ENCODE measurements at places on chromosomes 2 and 18.

DNA sequence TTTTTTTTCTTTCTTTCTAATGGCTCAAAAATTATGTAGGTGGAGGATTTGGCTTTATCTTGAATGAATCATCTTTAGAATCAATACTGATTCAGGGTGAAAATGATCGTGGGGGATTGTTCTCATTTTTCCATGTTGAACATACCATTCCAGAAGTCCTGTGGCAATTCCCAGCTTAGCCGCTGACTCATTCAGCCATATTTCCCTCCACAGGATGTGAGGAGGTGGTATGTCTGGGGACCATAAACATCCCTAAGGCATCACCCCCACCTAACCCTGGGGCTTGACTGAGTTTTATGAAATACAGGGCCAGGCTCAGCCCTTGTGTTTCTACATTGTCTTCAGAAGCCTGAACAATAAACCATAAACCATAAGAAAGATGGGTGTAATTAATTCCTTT lies 92.7 kb upstream of the FN1 start:
- DNase-seq = no peak

- no peak for DNase-seq
These were observed 45.6 kb downstream of the PAIP2B start for GRCh38 chr2:71181316-71181715.

DNA sequence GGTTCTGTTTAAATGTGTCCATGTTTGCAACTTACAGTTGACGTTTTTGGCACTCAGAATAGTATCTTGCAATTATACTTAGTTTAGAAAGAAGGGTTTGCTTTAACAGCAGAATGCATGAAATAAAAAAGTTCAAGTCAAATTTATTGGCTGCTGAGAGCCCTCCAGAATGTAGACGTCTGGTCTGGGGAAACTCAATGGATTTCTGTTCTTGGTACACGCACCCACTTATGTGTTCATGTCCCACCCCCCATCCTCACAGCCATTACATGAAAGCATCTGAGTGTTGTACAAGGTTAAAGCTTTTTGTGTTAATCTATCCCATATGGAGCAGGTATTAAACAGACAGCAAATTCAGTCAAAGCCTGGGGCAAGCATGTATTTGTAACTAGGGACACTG lies 219.5 kb downstream of the SOX11 start:
- DNase-seq = no peak

- DNase-seq = no peak
These were observed 115.7 kb downstream of the DNAH6 start for GRCh38 chr2:84631985-84632384.

- DNase-seq = no peak
These were observed 74.4 kb downstream of the TMEM18 start for GRCh38 chr2:602571-603359.

DNA sequence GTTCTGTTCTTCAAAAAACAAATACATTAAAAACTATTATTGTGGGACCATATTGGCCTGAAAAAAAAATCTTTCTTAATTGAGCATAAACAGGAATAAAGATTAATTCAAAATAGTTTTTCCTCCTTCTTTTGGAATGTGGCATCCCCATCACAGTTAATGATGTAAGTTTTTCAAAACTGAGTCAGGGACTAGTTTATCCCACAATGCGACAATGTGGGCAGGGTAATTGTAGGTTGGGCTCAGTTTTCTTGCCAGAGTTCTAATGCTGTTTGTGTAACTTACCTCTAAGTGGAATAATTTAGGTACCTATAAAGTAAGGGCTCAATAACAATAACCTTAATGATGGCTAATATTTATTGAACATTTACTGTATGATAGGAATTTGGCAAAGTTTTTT lies 82.0 kb downstream of the PMS1 start:
- DNase-seq = no peak

GRCh38 chr2:237577956-237578870 lies 11.8 kb downstream of the PRLH start:
- no peak for DNase-seq

GRCh38 chr2:211435331-211435730 lies 878.9 kb downstream of the CPS1 start:
- DNase-seq = no peak

GRCh38 chr18:68104036-68104435 lies 587.5 kb upstream of the DSEL start:
- no peak for DNase-seq

GRCh38 chr2:164928101-164928673 lies 27.1 kb downstream of the SLC38A11 start:
- no peak for DNase-seq

DNA sequence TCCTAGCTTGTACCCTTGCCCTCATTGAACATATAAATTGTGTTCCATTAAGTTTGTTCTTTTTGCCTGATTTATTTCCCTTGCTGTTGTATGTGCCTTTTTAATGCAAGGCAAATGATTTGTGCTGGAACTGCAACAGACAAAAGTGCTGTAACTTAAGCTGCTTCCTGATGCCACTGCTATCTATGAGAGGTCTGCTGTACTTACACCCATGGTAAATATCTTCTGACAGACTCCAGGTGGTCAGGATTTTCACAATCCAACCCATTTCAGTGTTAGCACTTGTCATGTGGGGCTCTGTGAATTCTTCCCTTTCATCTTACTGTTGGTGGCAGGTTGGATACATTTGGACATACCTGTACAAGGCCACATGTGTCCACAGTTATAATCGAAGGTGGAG lies 63.5 kb downstream of the ARHGAP15 start:
- DNase-seq = peak; percentile 48

- no peak for DNase-seq
These were observed 5.5 kb upstream of the TEX51 start for GRCh38 chr2:126893153-126893552.

DNA sequence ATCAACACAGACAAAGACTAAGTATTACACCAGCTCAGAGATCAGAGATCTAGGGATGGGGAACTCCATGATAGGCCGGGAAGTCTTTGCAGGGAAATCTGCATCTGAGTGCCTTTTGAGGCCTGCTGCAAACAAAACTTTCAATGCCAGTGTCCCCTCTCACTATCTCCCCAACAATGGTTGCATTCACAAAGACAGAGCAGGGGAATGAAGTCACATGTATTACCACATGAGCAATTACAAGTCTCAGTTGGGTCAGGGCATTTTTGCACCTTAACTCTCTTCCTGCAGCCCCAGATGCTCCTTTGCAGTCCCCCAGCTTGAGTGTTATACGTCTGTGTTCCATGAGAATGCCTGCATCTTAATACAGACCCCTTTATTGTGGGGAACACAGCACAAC lies 1.8 kb upstream of the RNF144A start:
- DNase-seq = no peak

DNA sequence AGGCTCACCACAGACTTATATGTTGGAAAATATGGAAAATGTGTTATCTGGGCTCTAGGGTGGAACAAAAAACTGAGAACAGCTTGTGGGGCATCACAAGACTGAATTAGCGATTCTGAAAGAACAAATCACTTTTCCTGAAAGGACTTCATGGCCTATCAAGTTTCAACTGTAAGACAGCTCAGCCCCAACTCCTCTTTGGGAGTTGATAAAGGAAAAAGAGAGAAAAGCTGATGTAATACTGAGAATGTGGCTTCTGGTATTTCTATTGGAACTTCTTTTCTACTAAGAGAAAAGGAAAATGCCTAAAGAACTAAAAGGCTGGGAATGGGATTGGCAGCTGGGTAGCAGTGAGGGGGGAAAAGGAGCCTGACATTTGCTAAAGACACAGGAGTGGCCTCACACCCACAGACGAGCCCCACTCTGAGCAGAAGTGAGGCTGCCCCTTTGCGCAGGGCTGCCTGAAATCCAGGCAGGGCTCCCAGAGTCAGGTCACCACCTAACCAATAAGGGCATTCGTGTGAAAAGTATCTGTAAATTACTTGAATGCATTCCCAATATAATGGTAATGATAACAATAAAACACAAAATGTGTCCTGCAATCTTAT lies 75.6 kb downstream of the LRP2 start:
- DNase-seq = no peak

GRCh38 chr2:73291093-73291460 lies 2.3 kb downstream of the EGR4 start:
- DNase-seq = no peak

DNA sequence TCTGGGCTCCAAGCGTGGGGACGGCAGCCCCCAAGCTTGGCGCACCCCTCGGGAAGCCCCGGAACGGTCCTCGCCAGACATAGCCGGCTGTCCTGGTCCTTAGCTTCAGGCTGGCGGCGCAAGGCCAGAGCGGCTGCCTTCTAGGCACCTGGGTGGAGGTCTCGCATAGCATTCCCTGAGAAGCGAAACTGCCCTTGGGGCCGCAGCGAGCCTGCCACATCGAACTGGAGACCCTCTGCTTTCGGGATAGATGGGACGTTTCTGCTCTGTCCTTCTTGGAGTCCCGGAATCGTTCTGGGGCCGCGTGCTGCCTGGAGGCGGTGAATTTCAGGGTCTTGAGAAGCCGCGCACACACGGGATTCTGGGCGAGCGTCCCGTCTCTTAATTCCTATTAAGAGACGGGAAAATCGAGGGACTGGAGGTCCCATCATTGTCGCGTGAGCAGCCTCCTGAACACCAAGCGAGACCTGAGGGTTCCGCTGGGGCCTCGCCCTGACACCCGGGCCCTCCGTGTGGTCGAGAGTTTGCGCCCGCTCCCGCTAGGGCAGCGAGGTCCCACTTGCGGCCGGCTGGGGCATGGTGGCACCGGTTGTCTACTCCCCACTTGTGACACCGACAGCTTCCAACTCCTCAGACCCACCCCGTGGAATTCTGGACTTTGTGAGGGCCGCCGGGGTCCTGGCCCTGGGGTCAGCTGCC lies 9.7 kb upstream of the EN1 start:
- no peak for DNase-seq
